ENCODE measurements at places on chromosomes 2 and 18.
A peak's percentile ranks its signal among the peaks of the same experiment; 100 is the strongest.

- no peak for DNase-seq
Measured at GRCh38 chr2:84435345-84436025, 23.6 kb downstream of the SUCLG1 start.

DNA sequence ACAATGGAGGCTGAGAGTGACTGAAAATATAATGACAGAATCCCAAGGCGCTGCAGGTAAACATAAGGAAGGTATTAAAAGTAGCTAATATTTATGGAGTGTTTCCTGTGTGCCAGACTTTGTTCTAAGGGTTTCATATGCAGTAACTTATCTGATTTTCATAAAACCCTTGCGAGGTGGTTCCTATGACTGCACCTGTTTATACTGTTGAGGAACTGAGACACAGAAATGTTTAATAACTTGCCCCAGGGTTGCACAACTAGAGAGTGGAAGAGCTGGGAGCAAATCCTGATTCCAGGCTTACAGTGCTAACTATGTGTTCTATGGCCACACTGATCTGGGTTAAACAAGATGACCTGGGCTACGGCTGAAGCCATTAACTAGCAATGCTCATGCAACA is 2.4 kb downstream of the SP110 start:
- DNase-seq, result no peak

GRCh38 chr2:135798762-135799161 is 38.2 kb downstream of the LCT start:
- DNase-seq, result no peak

DNA sequence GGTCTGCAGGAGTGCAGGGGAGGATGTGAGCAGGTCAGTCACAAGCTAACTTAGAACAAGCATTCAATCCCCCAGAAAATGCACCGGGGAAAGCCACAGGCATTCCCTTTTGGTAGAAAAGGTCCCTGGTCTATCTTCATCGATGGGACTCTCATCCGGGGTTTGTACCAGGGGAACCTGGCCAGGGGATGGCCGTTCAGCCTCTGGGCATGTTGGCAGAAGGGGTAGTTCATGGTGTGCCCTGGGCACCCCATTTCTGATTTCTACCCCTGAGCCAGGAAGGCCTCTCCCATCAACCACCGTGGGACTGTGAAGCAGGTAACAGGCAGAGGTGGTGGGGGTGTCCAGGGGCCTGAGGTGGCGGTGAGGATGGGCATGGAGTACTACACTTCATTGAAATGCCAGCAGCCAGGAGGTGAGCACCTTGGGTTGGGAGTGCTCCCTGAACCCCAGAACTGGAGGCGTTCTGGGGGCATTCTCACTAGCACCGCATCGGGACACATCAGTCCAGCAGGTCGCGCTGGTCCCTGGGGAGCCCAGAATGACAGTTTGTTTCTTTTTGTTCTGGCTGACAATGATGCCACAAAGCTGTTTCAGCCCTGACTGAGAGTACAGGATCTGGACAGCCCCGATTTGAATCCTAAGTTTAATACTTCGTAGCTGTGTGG is 172.3 kb downstream of the SMAD7 start:
- DNase-seq, result no peak

DNA sequence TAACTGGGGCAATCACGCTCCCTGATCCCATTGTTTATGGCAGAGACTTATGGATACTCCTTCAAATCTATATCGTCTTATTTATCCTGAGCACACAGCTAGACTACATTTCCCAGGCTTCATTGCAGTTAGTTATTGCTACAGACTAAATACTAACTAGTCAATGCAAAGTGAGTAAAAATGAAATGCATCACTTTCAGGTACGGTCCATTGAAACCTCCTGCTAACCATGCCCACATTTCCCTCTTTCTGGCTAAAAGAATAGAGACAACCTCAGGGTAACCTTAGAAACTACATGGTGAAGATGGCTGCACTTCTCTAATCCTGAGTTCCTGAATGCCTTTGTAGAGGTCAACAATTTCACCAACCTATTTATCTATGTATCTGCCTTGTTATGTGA is 437.4 kb downstream of the EPHA4 start:
- no peak for DNase-seq

- no peak for DNase-seq
Measured at GRCh38 chr18:78123144-78123909, 856.3 kb upstream of the SALL3 start.

GRCh38 chr18:37661478-37661877 is 95.9 kb upstream of the CELF4 start:
- no peak for DNase-seq

- peak; percentile 100 for DNase-seq
Measured at GRCh38 chr2:27798948-27799645, 27.6 kb downstream of the MRPL33 start.

DNA sequence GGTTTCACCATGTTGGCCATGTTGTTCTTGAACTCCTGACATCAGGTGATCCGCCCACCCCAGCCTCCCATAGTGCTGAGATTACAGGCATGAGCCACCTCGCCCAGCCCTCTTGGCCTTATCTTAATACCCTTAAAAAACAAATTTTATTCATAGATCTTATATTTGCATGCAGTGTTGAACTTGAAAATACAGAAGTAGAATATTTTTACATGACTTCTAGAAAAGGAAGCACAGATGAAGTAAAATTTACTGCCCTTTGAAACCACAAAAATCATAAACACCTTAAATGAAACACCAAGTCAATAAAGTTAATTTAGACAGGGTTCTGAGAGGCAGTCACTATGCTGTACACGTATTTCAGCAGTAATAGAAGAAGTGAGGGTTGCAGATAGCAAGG is 145.7 kb downstream of the CERS6 start:
- no peak for DNase-seq

DNA sequence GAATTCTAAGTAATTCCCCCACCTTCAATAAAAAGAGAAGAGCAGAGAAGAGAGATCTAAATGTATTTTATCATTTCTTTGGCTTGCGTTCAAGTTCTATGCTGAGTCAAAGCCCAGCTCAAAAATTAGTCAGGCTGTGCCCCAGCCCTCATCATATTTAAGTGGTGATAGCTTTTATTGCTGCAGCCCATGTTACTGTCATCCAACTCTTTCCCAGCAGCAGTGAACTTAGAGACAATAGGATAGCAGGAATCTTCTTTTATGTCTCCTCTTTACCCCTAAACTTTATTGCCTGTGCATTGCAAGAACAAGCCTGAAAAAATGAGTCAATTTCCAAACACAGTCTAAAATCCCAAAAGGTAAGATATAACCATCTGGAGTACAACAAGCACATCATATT is 1599.3 kb upstream of the PIK3C3 start:
- no peak for DNase-seq

DNA sequence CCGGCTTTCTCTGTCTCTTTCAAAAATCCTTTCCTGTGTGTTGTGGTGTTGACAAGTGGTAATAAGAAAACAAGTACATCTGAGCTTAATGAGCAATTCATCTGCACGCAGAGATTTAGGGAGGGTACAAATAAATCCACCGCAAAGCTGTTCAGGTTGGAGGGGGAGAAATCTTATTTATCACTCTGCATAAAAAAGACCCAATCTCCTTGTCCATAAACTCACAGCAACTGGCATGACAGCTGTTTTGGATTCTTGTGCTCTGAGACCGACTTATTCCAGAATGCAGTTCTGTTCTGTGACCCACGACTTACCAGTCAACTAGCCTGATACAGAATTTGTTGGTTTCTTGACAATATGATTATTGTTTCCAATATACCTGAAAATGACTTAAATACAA is 380.1 kb downstream of the SOX11 start:
- DNase-seq, result no peak

DNA sequence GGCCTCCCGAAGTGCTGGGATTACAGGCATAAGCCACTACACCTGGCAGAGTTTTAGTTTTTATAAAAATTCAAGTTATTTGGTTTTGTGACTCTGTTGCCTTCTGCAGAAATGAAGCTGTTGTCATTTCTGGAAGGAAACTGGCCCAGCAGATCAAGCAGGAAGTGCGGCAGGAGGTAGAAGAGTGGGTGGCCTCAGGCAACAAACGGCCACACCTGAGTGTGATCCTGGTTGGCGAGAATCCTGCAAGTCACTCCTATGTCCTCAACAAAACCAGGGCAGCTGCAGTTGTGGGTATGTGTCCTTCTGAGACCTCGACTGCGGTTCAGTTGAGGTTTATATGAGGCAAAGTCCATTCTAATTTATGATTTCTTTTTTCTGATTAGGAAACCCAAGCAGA is 7.2 kb downstream of the MTHFD2 start:
- no peak for DNase-seq

GRCh38 chr2:230864605-230865306 is at the start of gene ITM2C:
Gene ITM2C, plus strand, starts transcription at chr2:230864942. Its CDS starts 84 bp downstream, at chr2:230865026.
- DNase-seq, result peak; percentile 15

GRCh38 chr2:221120643-221121042 is 451.5 kb downstream of the EPHA4 start:
- no peak for DNase-seq

- DNase-seq, result no peak
Measured at GRCh38 chr2:118049140-118049815, 35.4 kb upstream of the CCDC93 start.

- no peak for DNase-seq
Measured at GRCh38 chr2:218876562-218877219, 4.0 kb upstream of the WNT10A start.

DNA sequence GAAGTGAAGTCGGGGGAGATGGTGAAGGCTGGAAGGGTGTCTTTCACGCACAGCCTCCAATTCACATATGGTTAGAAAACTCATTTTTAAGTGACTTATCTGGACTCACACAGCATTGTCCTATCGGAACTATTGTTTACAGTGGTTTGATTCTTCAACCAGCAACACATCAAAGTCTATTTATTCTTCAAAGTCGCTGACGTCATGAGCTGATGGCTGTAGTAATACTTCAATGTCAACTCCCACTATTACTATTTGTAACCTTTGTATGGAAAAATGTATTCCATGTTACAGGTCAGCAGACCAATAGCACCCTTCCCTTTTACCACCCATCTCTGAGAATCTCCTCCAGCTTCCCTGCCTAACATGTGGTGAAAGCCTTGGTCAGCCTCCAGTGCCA is 47.8 kb upstream of the TMEM163 start:
- no peak for DNase-seq

GRCh38 chr2:35870713-35871112 is 484.9 kb upstream of the CRIM1 start:
- DNase-seq, result no peak

DNA sequence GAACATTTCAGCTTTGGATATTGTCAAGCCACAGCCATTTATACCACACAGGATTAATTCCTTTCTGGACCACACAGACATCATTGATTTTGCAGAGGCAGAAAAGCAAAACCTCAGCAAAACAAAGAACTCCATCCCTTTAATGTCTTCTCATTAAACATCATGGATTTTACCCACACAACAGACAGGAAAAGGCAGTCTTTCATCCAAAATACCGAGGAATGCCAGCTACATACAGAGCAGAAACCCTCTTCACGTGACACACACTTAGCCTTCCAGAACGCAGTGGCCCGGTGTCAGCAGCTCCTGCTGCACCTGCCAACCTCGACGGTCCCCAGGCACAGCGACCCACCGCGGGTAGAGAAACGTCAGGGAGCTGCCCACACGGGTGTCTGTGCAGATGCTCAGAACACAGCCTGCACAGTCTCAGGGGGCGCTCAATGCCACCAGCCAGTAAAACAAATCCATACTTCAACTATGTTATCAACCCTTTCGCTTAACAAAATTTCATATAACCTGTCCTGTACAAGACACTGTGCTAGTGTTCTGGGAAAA is 304.5 kb downstream of the EIPR1 start:
- no peak for DNase-seq

GRCh38 chr2:196275646-196276352 is 104.4 kb upstream of the STK17B start:
- no peak for DNase-seq

Data from epithelial cell of proximal tubule (primary cell).